Mesenchymal stem cell (in vitro differentiated cells and primary cell): ENCODE measurements at places on chromosomes 3 and 15.

- peak; percentile 81 for DNase-seq
Observed at GRCh38 chr3:148991219-148992026, at the start of gene GYG1. Gene GYG1, plus strand, starts transcription at chr3:148991540. Its CDS starts 101 bp downstream, at chr3:148991641.

- DNase-seq, result no peak
Observed at GRCh38 chr3:186476541-186476940, 67.6 kb downstream of the CRYGS start.

DNA sequence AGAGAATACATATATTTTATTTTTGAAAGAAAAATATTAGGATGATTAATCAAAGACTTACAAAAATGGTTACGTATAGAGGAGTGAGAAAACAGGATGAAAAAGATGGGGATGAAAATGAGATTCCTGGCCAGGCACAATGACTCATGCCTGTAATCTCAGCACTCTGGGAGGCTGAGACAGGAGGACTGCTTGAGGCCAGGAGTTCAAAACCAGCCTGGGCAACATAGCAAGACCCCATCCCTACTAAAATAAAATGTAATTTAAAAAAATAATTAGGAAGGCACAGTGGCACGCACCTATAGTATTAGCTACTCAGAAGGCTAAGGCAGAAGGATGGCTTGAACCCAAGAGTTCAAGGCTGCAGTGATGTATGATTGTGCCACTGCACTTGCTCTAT lies 11.9 kb downstream of the MYO9A start:
- DNase-seq, result no peak

- no peak for DNase-seq
Observed at GRCh38 chr3:48819234-48820221, 28.1 kb downstream of the PRKAR2A start.

GRCh38 chr15:47812470-47812999 lies 95.2 kb downstream of the SEMA6D start:
- peak; percentile 46 for DNase-seq

DNA sequence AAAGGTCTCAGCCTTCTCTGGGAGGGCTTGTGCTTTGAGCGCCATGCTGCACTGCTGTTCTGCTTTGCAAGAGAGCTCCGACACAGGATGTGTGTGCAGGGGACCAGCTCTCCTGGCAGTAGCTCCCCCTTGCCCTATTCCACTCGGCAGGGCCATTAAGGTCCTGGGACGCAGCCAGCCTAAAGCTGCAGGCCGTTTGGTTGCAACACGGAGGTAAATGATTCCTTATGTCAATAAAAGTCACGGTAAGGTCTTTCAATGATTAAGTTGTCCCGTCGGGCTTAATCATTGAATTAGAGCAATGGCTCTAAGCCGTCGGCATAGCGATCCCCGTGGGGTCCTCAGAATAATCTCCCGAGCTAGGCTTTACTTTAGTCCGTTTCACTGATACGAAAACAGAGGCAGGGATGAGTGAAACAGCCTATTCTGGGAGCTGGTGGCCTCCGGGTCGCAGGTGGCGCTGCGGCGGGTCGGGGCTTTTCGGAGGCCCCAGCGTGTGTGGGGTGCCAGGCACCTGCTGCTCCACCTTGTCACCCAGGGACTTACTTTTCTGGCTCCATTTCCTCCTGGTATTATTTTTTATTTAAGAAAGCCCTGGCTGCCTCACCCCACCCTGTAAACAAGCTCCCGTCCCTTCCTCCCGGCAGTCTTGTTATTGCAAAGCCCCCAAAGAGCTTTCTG lies 525.2 kb downstream of the OCA2 start:
- DNase-seq, result no peak

- DNase-seq, result no peak
Observed at GRCh38 chr3:54137311-54137710, 15.0 kb downstream of the CACNA2D3 start.

GRCh38 chr3:60391292-60391691 lies 860.0 kb downstream of the FHIT start:
- DNase-seq, result no peak

DNA sequence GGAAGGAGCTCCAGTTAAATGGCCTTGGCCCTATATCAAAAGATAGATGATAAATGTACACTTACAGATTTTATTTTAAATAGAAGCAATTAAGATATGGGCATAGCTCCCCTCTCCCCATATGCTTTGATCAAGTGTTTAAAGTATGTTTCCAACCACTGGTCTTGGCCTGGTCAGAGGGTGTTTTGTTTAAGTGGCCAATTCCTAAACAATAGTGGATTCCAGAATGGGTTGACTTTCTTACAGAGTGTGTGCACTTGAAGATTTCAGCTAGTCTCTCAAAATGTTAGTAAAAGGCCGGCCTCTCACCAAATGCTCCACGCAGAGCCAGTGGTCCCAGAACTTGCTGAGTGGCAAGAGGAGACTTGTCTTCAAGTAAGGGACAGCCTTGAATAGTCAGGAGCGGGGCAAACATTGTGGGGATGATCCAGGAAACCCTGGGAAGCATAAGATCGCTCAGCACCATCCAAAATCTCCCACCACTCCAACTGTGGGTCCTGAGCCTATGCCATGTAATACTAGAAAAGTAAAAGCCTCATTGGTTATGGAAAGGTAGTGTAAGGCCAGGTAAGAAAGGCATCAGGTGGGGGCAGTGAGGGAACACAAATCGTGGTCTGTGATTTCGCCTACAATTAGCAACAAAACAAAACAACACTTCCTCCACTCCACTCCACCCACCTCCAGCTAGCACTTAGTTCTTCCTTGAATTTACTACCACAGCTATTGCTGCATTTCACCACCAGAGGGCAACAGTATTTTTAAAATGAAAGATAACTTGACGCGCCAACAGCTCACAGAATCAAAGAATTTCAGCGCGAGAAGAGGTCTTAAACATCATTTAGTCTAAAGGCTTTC lies 4.8 kb downstream of the RARRES1 start:
- DNase-seq, result peak; percentile 77

- DNase-seq, result no peak
Observed at GRCh38 chr3:52311576-52312119, 4.5 kb upstream of the DNAH1 start.

DNA sequence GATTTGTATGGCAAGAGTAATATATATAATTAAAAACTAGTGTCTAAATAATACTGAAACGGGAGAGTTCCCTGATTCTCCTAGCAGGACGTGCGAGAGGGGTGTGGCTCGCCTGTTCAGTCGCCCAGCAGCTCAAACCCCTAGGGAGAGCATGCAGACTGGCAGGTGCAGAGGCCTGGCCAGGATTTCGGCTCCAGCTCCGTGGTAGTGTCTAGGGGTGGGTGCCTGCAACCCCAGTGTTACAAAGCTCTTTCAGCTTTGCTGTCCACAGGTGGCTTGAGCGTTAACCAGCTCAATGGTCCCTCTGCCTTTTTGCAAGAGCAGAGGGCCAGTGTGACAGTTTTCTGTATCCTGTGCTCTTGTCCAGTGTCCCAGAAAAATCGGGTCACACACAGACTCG lies 226.6 kb downstream of the ALCAM start:
- DNase-seq, result no peak

DNA sequence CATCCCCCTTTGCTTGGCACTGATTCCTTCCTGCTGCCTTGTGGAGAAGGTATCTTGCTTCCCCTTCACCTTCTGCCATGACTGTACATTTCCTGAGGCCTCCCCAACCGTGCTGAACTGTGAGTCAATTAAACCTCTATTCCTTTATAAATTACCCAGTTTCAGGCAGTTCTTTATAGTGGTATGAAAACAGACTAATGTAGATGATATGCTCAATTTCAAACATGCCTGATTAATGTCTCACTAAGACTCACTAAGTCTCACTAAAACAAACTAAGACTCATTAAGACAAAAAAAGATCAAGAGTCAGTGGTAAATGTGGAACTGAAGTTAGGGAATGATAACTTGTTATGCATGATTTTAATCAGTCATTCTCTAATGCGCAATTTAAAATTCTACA lies 606.6 kb downstream of the RBMS3 start:
- peak; percentile 8 for DNase-seq

- no peak for DNase-seq
Observed at GRCh38 chr3:118036215-118036614, 998.4 kb downstream of the IGSF11 start.

GRCh38 chr3:141385406-141386125 lies 17.3 kb downstream of the ZBTB38 start:
- DNase-seq, result no peak

GRCh38 chr15:29636140-29636539 lies 186.1 kb downstream of the TJP1 start:
- no peak for DNase-seq

GRCh38 chr3:8767667-8768363 lies 1.6 kb downstream of the OXTR start:
- DNase-seq, result no peak

GRCh38 chr3:194541483-194541882 lies 54.7 kb upstream of the ATP13A3 start:
- DNase-seq, result no peak

DNA sequence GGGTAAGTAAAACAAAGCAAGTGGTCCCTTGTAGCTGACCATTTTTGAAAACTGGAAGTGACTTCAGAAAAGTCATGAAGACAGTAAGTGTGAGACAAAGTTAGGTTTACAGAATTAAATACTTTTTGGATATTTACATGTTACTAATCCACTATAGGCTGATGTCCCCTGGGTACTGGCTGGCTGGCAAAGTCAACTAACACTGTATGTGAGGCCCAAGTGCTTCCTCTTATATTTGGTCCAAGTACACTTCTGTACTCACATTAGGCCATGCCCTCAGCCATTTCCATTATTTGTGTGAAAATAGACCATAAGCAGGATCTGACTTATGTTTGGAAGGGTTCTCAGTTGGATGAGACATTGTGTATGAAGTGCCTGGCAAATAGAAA lies 5.5 kb upstream of the LEKR1 start:
- no peak for DNase-seq

DNA sequence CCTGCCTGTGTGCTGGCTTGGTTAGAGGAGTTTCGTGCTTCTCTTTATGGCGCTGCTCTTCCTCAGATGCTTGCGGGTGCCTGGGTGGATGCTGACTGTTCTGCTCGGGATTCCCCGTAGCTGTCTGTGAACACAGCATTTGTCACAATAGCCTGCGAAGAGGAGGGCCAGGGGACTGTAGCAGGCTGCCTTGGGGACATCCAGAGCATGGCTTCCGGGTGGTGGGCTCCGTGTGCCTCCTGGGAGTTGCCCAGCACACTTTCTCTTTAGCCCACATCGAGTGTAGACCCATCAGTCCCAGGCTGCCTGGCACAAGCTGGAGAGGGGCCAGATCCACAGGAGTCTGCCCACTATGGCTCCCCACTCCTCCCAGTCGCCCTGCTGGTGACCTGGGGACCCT lies 22.4 kb downstream of the LRRK1 start:
- no peak for DNase-seq

- peak; percentile 44 for DNase-seq
Observed at GRCh38 chr3:59820352-59820934, 770.6 kb upstream of the CFAP20DC start.

GRCh38 chr15:63970621-63971426 lies 75.5 kb downstream of the DAPK2 start:
- DNase-seq, result no peak

GRCh38 chr3:63193647-63194046 lies 84.5 kb upstream of the SYNPR start:
- no peak for DNase-seq

GRCh38 chr3:117744935-117745334 lies 1035.4 kb downstream of the TUSC7 start:
- no peak for DNase-seq

DNA sequence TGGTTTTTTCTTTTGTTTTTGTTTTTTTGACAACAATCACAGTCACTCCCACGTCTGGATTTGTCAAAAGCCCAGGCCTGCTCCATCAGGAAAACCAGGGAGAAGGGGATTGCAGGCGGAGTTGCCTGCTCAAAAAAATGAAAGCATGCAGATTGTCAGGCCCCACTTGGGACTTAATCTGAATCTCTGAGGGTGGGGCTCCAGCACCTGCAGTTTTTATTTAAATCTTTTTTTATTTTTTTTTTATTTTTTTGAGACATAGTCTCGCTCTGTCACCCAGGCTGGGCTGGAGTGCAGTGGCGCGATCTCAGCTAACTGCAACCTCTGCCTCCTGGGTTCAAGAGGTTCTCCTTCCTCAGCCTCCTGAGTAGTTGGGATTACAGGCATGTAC lies 140.9 kb downstream of the FOXP1 start:
- no peak for DNase-seq

DNA sequence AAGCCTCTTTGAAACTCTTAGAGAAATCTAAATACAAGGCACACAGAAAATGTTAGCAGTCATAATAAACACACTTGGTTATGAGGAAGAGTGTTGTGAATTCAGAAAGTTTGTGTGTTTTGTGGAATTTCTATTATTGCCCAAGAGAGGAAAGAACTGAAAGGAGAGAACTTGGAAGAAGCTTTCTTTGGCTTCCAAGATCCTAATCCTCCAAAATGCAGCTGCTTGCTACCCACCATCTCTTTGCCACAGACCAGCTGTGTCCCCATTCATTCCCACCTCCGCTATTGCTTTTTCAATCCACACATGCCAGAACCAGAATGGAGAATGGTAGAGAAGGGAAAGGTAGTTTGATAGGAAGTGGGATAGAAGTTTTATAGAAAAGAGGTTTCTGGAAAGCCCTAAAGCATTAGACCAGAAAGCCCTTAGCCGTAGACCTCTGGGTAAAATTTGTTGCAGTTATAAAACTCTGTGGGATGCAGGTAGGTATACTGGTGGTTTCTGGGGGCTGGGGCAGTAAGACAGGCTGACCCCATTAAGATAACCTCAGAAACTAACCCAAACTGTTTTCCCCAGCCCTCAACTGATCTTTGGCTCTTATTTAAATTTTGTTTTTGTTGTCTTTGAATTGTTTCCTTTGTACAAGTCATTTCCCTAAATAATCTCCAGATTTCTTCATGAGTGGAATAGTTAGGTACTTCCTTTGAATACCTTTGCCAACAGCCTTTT lies 108.5 kb downstream of the FILIP1L start:
- DNase-seq, result peak; percentile 72

DNA sequence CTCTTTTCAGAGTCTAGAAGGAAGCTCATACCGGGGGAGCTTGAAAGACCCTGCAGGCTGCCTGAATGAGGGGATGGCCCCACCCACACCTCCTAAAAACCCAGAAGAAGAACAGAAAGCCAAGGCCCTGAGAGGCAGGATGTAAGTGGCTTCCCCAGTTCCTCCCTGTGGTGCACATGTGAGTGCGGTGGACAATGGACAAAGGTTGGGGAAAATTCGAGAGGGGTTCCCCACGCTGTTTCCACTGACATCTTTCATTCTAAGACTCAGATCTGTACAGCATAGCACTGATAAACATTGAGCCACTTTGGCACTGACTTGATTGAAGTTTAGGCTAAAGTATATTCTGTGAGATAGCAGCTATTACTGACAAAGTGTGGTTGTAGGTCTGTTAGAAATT lies 79.5 kb upstream of the UMPS start:
- no peak for DNase-seq

DNA sequence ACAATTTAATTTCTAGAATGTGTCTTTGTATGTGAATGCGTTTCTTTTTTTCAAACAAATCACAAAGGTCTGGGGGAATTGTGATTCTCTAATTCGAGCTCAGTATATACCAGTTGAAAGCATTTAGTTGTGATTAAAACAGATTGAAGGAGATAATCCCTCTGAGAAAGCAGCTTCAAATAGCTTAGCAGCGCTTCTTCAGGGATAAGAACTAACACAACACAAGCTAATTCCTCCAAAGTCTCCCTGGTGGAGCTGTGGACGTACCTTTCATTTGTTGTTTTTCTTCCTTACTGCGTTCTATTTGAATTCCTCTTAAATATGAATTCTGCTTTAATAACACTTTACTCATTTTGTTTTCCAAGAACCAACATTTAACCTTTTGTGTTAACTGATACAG lies 286.7 kb downstream of the ROBO2 start:
- DNase-seq, result no peak
